AG08395 (cell line): ENCODE measurements at places on chromosomes 11 and 22.

DNA sequence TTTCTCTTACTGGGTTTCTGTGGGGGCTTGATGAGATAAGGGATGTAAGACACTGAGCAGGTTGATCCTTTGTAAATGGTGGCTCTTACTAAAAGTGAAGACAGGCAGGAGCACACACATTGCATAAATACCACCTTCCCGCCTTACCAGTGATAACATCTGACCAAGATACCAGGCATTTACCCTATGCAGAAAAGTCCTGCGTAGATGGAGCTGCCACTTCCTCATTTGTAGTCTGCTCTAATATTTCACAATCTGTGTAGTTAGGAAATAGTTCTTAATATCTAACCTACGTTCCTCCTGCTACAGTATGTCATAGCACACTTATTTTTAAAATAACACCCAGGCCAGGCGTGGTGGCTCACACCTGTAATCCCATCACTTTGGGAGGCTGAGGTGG, 23.9 kb upstream of the SWAP70 start:
- DNase-seq, result no peak

GRCh38 chr11:114260077-114260476, 36.1 kb upstream of the NNMT start:
- DNase-seq, result no peak

DNA sequence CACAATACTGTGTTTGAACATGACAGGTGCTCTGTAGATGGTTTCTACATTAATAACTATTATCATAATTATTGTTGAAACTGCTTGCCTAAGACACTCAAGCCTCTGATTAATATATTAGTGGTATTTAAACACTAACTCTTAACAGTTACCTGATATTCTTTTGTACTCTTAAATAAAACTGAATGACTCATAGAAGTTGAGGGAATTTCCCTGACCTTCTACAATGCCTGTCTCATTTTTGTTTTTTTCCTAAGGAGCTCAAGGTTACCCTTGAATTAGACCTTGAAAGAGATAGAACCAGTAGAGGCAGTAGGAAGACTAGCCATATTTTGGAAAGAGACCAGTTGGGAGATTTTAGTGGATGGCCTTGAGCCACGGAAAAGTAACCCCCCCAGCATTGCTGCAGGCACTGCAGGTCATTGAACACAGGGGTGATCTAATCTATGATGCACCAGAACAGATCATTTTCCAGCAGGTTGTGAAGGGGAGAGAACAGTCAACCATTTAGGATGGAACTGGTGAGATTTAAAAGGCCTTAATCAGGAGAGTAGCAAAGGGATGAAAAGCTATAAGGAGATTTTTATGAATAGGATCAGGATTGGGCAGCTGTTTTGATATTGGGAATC, 148.3 kb downstream of the PGR start:
- DNase-seq, result no peak

DNA sequence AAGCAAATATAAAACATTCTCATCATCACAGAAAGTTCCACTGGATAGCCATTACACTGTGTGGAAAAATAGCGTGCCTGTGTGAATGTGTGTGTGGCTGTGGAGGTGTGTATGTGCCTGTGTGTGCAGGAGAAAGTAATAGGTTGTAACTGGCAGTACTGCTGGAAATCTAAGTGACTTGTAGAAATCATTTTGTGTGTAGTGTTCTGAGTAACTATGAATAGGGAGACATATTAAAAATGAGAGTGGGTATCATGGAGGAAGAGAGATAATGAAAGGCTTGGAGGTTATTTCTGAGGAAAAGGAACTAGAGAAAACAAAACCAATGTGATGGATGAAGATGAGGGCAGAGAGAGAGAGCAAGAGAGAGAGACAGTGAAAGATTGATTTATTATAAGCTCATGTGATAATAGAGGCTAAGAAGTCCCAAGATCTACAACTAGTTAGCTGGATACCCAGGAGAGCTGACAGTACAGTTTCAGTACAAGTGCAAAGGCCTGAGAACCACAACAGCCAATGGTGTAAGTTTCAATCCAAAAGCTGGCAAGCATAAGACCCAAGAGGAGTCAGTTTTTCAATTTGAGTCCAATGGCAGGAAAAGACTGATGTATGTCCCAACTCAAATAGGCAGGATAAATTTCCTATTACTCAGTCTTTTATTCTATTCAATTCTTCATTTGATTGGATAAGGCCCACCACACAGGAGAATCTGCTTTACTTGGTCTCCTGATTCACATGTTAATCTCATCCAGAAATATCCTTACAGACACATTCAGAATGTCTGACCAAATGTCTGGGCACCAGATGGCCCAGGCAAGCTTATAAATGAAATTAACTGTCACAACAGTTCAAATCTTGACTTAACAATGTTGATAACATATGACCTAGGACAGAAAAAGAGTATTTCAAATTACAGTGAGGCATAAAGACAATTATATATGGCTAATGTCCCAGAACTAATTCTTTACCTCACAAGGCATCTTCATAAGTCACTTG, 14.9 kb downstream of the KBTBD3 start:
- no peak for DNase-seq

DNA sequence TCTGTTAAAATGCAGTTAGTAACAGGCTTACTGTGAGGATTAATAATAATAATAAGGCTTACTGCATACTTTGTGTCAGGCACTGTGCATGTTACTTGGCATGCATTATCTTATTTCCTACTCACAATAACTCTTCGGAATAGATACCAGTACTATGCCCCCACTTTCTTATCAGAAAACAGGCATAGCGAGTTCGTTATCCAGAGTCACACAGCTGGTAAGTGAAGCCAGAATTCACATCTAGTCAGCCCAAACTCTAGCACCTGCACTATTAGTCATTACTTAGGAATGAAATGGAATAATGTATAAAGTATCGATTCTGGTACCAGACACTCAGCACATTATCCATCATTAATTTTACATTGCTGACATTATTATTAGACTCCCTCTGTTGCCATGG, 155.7 kb upstream of the BLID start:
- no peak for DNase-seq

- peak; percentile 23 for DNase-seq
Measured at GRCh38 chr11:128575961-128576350, 11.4 kb downstream of the ETS1 start.

DNA sequence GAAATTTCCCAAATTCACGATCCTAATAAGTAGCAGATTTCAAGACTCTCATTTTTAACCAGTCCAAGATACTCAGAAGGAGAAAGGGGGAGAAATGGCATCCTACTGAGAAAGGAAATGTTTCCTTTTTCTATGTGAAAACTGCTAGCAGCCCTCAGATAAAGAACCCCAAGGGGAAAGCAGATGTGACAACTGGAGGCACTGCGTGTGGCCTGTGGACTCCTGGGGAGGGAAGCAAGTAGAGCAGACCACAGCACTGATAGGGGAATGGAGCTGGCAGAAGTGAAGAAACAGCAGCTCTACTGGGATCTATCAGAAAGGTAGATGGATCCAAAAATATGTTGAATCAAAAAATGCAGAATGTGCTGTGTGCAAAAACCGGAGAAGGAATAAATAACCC, 239.7 kb upstream of the API5 start:
- no peak for DNase-seq

- peak; percentile 85 for DNase-seq
Measured at GRCh38 chr11:108973402-108974162, 308.7 kb downstream of the DDX10 start.

- DNase-seq, result no peak
Measured at GRCh38 chr11:56849852-56850251, 101.4 kb upstream of the OR9G4 start.

DNA sequence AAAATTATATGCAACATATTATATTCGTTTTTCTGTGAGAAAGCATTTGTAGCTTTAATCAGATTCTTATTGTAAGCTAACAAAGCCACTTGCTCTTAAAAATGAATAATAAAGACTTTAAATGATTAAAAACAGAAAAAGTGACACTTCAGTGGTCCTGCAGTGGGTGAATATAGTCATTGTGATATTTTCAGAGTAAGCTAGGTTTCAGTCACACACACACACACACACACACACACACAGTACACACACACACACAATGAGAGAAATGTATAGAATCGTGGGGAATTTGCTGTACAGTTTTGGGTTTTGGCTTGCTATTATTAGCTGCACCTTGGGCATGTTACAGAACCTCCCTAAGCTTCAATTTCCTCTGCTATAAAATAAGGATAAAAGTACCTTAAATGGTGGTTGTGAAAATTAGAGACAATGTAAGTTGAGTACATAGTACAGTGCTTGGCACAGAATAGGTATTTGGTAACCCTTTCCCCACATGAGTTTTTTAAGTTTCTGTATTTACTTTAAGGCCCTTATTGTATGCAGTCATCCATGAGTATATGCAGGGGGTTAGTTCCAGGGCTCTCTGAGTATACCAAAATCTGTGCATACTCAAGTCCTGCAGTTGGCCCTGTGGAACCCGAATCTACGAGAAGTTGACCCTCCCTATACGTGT, 39.8 kb downstream of the CSTPP1 start:
- no peak for DNase-seq

DNA sequence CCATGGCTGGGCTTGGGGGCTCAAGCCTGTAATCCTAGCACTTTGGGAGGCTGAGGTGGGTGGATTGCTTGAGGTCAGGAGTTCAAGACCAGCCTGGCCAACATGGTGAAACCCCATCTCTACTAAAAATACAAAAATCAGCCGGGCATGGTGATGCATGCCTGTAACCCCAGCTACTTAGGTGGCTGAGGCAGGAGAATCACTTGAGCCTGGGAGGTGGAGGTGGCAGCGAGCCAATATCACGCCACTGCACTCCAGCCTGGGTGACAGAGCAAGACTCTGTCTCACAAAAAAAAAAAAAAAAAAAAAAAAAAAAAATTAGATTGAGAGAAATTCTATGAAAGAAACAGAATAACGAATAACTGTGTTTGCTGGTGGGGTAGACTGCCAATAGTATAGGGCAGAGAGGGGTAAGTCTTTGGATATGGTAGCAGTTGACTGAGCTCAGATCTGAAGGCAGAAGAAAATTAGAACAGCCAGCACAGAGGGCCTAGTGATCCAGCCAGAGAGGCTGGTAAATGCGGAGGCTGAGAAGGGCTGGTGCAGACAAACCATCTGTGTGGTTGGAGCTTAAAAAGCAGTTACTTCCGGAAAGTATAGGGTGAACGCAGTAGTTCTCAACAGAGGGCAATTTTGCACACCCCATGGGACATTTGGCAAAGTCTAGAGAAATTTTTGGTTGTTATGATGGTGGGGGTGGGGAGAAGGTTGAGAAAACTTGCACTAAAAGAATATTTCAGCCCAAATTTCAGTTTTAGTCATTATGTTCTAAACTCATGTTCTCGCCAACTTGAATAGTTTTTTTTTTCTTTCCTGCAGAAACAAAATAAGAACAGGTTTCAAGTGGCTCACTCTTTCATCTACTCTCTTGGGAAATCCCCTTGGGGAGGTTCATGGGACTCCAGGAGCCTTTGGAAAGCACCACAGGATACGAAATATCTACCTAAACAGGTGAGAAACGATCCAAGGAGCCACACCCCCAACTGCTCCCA, 1.6 kb upstream of the HORMAD2 start:
- DNase-seq, result no peak

- no peak for DNase-seq
Measured at GRCh38 chr22:28021998-28022660, 103.1 kb upstream of the PITPNB start.

- no peak for DNase-seq
Measured at GRCh38 chr11:29989174-29989970, 27.5 kb downstream of the KCNA4 start.

GRCh38 chr11:7077101-7077500, 11.7 kb upstream of the RBMXL2 start:
- no peak for DNase-seq

- DNase-seq, result no peak
Measured at GRCh38 chr11:47394322-47395222, 13.8 kb upstream of the SLC39A13 start.

- DNase-seq, result no peak
Measured at GRCh38 chr22:39703928-39704639, 133.5 kb downstream of the CACNA1I start.

DNA sequence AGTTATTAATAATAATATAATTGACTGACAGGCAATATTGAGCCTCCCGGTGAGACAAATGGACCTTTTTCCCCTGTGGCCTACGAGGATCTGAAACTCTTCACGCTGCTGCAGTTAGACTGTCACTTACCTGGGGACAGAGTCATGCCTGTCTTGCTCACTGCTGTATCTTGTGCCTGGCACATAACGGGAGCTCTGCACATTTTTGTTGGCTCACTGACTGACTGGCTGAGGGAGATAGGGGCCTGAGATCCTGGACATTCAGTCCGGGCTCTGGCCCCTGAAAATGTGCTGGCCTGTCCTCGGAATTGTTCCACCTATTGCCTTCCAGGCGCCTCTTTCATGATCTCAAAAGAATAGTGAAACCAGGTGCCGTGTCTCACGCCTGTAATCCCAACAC, 743 bp upstream of the CD3D start:
- DNase-seq, result no peak

- DNase-seq, result no peak
Measured at GRCh38 chr11:61034704-61035525, 63.4 kb downstream of the CD6 start.

DNA sequence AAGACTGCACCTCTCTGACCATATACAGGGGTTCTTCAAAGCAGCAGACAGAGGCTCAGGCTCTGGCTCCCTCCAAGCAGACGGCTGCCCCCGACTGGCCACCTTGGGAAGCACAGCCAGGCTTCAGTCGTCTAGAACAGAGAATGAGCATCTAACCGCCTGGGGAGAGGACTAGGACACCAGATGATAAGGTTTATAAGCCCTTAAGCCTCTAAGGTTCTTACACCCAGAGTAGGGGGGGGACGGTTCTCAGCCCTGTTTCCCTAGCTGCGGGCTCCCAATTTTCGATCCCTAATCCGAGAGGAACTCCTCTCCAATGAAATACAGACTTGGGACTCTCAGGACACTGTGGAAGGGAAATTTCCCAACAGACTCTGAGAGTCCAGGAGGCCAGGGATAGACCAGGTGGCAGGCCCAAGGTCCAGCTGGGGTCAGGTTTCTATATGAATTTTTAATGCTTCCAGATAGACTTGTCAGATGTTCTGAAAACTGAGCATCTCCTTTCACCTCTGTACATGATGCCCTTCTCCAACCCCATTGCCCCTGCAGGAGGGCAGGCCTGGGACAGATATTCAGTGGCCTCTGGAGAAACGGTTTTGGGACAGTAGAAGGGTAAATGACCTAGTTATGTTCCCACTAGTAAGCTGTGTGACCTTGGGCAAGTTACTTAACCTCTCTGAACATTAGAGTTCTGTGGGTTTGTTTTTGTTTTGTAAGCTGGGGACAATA, 20.2 kb downstream of the RTN4RL2 start:
- peak; percentile 74 for DNase-seq

- peak; percentile 23 for DNase-seq
Measured at GRCh38 chr11:34065505-34066203, 14.1 kb downstream of the CAPRIN1 start.

DNA sequence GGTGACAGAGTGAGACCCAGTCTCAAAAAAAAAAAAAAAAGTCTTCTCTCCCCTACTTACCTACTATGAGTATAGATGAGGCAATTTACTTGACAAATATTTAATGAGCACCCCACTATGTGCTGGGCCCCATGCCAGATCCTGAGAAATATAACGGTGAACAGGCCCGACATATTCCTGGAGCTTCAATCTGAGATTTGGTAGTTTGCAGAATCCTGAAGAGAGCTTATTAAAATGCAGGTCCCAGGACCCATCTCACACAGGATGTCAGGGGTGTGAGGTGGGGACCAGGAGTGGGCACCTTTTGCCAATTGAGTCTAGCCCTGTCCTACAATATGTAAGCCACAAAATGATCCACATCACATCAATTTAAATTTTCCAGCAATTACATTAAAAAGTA, 44.0 kb downstream of the KCNJ4 start:
- no peak for DNase-seq
